ENCODE measurements at places on chromosomes 6 and 20.

GRCh38 chr20:6123649-6124014 is 802 bp upstream of the FERMT1 start:
- ATAC-seq = no peak

DNA sequence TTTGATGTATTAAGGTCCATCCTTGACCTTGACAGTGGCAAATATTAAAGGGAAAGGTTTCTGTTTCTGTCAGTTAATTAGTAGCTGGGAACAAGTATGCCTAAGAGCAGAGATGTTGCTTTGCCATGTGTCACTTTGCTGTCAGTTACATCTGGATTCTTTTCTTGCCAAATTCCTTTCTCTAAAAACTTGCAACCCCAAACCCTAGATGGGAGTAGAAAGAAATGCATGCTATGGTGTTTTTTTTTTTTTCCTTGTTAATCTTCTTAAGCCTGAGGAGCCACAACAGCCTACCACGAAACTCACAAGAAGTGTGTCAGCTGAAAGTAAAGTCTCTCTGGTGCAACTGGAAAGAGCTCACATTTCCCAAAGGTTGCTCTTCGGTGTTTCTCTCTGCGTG is 18.0 kb upstream of the CLDN20 start:
- no peak for ATAC-seq

- ATAC-seq = no peak
Measured at GRCh38 chr20:36259177-36260061, 23.1 kb downstream of the AAR2 start.

DNA sequence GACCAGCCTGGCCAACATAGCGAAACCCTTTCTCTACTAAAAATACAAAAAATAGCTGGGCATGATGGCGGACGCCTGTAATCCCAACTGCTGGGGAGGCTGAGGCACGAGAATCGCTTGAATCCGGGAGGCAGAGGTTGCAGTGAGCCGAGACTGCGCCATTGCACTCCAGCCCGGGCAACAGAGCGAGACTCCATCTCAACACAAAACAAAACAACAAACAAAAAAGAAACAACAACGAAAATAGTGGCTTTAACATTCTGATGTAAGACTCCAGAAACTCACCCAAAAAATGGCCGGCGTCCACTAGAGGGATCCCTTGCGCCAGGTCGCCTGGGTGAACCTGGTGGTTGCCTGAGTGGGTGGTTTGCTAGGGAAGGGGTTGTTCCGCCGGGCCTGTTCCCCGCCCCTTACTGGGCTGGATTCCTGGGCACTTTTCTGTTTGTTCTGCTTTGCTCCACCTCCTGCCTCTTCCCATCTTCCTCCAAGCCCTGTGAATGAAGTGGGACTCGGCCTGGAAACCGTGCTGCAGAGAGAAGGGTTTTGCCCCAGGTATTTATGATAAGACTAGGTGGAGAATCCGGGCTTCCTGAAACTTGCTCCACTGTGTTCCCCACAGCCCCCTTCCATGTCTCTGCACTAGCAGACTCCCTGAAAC is 1.5 kb downstream of the PABPC1L start:
- ATAC-seq = peak; percentile 14
